ENCODE measurements at places on chromosomes 2 and 18.

DNA sequence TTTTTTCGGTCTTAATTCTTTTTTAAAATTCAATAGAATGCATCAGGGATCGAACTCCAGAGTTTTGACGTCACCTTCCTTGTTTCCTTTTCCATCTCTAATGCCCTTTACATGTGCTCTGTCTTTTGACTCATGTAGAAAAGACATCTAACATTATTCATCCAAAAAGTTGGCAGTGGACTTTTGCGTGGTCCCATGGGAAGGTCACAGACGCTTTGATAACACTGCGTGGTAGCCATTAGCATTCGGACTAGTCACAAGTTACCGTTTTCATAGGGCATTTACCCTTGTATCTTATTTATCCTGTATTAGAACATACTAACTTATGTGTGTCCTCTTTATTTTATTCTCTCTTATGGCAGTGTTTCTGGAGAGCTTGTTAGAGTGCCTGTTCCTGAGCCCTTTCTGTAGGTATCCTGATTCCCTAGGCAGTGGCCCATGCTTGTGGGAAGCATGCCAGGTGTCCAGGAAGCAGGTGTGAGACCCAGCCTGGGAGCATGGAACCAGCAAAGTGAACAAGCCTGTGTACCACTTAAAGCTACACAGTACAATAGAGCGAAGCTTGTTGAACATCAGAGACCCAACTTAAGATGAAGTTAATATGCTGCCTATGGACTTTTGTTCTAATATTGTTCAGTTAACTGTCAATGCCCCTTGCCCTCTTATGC is 73.6 kb upstream of the RBM44 start:
- no peak for DNase-seq

DNA sequence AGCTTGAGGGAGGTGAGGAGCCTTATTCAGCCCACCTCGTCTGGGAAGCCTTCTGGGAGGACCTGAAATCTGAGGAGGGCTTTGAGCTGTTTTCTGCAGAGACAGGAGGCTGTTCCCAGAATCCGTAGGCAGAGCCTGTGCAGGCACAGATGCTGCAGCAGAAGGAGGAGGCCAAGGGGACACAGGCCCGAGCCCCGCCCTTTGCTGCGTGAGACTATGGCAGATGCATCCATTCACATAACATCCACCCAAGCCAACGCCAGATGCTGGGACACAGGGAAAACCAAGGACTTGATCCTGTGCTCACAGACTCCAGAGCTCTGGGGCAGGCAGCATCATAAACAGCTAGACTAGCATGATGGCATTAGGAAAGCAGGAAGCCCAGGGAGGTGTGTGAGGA is 98.2 kb downstream of the KCNF1 start:
- no peak for DNase-seq

- no peak for DNase-seq
These were observed 175.3 kb downstream of the RPIA start for GRCh38 chr2:88866756-88867155.

GRCh38 chr2:161166538-161167409 is 6.5 kb downstream of the TANK start:
- DNase-seq = no peak

GRCh38 chr2:133171393-133172004 is 396.8 kb downstream of the NCKAP5 start:
- DNase-seq = peak; percentile 62

GRCh38 chr2:199310771-199311585 is 146.8 kb downstream of the SATB2 start:
- no peak for DNase-seq

- no peak for DNase-seq
These were observed 16.4 kb upstream of the RPRD1A start for GRCh38 chr18:36083729-36084128.

DNA sequence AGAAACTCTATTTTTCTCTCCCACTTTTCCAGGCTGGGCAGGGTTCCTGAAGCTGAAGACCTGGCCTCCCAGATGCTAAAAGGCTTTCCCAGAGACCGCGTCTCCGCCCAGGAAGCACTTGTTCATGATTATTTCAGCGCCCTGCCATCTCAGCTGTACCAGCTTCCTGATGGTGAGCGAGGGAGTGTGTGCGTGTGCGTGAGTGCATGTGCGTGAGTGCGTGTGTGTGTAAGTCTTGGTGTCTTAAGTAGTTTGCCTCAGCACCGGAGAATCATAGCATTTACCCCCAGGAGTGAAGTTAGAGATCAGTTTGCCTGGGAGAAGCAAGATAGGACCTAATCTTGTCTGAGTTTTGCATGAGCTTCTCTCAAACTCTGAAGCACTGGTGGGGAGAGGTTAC is 73.7 kb downstream of the CDK15 start:
- DNase-seq = no peak

DNA sequence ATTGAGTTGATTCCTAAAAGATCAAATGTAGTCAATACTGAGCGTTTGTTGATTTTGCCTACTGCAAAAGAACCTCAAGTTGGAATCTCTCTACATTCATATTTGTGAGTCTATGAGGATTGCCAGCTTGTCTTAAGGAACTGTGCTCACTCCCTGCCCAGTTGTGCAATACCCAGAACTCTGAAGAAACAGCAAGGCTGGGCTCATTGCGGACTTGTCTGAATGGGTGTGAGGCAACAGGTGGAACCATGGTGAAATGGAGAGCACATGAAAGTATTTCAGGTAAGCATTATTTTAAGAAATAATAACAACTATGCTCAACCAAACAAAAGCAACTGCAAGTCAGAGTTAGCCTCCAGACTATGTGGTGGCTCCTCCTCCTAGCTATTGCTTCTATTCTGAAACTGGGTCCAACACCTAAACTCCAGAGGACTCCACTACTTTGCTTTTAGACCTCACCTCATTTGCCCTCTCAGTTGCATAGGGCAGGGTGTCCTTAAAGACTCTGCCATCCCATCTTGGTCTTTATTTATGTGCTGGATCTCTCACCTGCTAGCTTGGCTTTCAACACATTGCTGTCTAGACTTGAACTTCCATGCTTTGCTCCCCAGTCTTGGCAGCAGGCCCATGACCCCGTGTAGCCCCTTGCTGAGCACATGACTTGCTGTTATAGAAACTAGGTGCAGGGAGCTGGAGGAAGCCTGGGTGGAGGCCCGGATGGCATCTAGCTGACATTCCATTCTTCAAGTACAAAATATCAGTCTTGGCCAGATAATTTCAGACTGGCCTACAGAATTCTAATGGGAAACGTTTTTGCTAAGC is 94.8 kb upstream of the ARL5A start:
- DNase-seq = peak; percentile 26

DNA sequence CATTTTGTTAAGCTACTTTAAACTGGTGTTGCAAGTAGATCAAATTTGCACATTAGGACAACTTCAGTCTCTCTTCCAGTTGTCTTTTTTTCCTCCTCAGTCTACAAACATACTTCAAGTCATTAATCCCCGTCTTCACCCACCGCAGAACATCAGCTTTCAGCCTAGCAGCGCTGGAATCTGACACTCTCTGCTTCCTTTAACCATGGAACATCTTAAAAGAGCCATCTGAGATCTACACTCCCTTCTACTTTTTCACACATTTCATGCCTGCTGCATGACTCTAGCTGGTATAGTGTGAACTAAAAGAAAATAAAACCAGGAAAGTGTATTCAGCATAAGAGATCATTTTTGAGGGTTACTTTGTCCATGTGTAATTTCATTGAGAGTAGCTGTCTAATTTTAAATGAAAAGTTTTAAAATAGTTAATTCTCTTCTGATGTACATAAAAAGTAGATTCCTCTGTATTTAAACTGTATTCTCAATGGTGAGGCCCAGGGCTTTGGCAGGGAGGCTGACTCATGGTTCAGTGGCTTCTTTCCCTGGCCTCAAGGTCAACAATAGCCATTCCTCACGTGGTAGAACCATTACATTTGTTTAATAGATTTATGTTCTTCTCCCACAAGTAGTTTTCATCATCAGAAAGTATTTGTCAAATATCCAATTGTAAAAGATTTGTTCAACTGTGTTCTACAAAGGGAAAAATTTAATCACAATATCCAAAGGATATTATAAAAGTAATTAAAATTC is 16.5 kb downstream of the SGPP2 start:
- no peak for DNase-seq

DNA sequence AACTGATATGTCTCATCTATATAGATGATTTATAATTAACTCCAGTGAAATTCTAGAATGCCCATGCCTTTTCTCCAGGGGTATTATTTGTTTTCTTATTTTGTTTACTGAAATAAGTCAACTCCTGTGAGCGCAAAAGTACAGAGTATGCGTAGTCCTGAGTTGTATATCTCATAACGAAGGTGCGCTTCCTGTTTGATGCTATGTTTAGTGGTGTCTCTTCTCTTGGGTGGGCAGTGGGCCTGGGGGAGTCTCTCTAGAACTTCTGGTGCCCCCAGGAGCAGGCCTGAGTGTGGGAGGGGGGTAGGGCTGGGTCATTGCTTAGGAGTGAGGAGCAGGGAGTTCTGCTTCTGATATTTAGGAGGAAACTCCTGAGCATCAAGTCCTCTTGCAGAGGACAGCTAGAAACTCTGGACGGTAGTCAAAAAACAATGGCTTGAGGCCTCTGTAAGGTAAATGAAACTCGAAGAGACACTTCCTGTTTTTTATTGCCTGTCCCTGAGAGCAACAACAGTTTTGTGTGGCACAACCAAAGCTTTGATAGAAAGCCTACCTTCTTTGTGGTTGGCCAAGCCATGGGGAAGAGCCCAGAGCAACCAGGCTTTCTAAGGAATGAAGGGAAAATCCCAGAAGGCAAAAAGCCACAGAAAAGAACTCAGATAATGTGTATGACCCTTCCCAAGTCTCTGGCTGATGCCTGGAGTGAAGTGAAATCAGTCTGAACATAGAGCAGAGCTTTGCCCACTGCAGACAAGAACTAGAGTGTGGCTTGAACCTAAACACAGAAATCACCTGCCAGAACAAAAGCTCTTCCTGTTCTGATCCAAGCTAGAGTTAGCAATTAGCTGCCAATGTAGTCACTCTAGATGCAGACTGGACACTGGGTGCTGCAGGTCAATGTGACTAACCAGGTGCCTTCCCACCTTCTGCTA is 8.5 kb upstream of the SP140L start:
- no peak for DNase-seq

GRCh38 chr2:207473049-207473930 is 56.5 kb upstream of the CREB1 start:
- peak; percentile 58 for DNase-seq

GRCh38 chr2:239330836-239331235 is 70.0 kb downstream of the HDAC4 start:
- DNase-seq = no peak

GRCh38 chr2:18495058-18495457 is 65.4 kb downstream of the RDH14 start:
- DNase-seq = no peak

DNA sequence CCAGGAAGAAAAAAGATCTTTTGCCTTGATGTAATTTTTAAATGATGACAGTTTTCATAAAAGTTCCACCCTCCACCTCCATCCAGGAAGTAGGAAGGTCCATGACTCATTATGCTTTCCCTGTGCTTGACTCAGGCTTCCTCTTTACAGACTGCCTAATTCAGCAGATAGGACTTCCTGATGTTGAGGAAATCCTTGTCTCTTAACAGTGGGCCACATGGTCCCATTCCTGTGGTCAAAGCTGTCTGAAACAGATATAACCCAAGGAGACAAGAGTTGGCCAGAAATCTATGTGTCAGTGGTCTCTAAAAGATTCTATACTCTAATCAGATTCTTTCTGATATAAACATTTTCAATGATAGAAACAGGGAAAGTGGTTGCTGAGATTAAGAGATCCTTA is 119.1 kb downstream of the BAZ2B start:
- DNase-seq = no peak

- no peak for DNase-seq
These were observed 141.0 kb downstream of the CERS6 start for GRCh38 chr2:168596881-168597655.

GRCh38 chr2:202545523-202545922 is 89.2 kb upstream of the FAM117B start:
- DNase-seq = no peak

DNA sequence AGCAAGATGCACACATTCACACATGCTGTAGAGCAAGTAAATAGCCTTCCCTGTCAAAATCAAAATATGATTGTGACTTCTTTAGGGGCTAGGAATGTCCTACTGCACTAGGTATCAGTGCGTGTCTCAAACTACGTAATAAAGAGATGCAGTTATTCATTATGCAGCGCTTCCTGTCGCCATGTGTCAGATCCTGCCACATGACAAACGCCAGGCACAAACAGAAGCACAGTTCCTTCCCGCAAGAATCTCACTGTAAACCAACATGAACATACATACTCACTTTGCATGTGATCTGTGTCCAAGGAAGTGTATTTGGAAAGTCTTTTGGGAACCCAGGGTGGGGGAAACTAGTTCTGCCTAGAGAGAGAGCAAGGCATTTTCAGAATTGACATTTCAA is 599.9 kb downstream of the RNF144A start:
- no peak for DNase-seq

GRCh38 chr18:36271153-36271552 is 26.4 kb upstream of the FHOD3 start:
- DNase-seq = no peak

DNA sequence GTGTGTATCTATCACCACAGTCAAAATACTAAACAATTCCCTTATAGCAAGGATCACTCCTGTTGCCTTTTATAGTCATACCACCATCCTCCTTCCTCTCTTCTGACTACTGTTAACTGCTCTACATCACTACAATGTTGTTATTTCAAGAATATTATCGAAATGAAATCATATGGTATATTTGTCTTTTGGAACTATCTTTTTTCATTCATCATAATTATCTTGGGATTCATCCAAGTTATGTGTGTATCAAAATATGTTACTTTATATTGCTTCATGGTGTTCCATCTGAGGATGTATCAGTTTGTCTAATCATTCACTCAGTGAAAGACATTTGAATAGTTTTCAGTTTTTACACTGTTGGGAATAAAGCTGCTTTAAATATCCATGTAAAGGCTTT is 1423.0 kb upstream of the PIK3C3 start:
- no peak for DNase-seq

GRCh38 chr2:238228700-238229099 is 11.1 kb downstream of the HES6 start:
- no peak for DNase-seq

DNA sequence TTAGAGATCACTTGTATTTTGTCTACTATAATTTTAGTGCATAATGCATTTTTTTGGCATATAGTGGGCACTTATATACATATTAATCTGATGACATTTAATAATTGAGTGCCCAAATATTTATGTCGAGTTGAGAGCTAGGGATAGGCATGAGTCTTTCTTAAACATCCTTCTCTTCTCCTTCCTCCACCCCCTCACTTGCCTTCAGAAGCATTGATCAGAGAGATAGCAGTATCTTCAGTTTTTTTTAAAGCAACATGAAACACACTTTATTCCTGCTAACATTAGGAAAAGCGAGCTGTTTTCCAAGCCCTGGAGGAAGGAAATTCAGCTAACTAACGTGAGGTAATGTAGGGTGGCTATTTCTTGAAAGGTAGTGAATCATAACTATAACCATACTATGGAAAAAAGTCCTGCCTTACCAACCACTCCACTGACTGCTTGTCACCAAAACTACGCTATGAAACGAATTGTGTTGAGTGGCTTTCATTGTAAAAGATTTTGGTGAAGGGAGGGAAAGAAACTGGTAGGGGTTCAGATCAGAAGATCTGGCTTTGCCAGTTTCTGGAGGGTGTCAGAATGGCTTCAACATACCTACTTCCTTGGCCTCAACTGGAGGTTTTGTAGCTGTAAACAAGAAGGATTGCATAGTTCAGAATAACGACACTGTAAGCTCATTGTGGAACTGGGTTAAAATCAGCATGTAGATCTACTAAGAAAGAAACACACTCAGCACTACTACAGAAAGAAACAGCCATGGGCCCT is 2.3 kb upstream of the ITGA4 start:
- DNase-seq = no peak
